ENCODE measurements at places on chromosomes 2 and 18.

GRCh38 chr2:238425979-238426567 is 654 bp upstream of the ASB1 start:
- DNase-seq, result peak; percentile 65

DNA sequence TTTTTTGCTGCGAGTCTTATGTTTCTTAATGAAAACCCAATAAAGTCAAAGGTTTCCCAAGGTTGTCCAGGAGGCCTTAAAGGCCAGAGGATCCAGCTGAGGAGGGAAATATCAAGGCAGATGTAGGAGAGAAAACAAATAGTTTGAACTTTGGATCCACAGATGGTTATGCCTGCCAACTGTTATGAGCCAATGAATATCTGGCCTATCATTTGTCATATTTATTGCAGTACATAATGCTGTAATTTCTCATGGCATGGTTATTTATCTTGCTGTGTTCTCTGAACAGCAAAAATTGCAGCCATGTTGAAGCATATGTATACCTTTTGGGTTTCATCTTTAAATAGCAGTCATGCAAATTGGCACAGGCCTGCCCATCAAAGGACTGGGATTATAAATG is 38.2 kb upstream of the CAVIN2 start:
- DNase-seq, result no peak

GRCh38 chr2:67232936-67233335 is 164.2 kb upstream of the ETAA1 start:
- no peak for DNase-seq

- DNase-seq, result no peak
These were observed 58.4 kb downstream of the PDE1A start for GRCh38 chr2:182368446-182368845.

DNA sequence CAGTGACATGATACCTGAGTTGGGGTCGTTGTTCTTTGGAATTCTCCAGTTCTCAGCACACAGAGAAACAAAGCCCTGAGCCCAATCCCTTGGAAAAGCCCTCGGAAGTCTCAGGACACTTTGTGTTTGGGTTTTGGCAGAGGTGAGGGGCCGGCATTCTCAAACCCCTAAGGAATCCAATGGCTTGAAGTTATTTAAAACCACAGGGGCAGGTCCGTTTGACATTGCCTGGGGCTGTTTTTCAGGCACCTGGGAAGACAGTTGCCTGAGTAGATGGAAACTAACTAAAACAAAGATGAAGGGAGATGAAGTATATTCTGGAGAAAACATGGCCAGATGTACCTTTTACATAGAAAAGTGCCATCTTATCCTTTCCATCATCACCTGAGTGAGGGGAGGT is 22.5 kb upstream of the OTOF start:
- no peak for DNase-seq

- DNase-seq, result no peak
These were observed 19.1 kb upstream of the ACMSD start for GRCh38 chr2:134819334-134819733.

GRCh38 chr18:1653873-1654272 is 749.2 kb downstream of the ADCYAP1 start:
- DNase-seq, result no peak

GRCh38 chr18:76996429-76996828 is 136.2 kb downstream of the MBP start:
- DNase-seq, result no peak

DNA sequence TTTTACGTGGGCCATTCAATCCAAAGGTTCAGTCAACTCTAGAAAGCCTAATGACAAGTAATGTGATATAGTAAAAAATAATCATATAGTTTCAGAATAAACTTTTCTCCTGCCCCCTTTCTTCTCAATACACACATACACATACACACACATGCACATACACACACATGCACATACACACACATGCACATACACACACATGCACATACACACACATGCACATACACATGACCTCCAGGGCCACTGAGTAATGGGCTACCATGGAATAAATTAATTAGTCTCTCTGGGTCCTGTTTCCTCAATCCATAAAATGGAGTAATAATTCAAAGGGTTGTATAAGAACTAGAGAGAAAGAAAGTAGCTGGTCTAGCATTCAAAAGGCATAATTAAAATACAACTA is 5.4 kb upstream of the TRIB2 start:
- no peak for DNase-seq

DNA sequence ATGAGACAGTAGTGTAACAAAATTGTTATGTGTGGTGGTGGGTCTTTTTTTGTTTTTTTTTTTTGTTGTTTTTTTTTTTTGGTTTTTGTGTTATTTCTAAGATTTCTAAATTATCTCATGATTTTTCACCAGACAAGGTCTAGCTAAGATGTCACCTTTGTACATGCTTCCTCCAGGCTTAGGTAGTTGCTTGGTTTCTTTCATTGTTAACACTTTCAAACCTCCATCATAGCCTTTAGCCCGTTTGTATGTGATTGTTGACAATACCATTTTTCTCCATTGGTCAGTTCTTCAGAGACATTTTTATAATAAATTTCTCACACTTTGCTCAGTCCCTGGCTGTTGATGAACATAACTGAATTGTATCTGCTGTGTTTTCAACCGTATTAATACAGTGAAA is 2.2 kb downstream of the RELCH start:
- no peak for DNase-seq

- no peak for DNase-seq
These were observed 109.9 kb upstream of the CAB39 start for GRCh38 chr2:230602562-230603230.

DNA sequence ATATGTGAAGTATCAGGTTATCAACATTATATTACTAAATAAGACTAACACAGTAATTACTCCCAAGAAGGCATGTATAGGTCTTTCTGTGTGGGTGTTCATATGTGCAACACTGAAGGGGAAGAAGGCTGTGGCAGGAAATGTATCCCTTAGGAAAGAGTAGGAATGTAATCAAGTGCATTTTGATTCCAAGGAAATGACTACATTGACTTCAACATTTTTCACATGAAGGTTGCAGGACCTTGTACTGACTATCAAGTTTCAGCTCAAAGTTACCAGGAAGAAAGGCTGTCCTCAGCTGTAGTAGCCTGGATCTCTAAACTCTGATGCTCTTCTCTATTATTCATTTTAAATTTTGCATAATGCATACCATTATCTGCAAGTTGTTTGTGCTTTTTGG is 680.8 kb downstream of the NYAP2 start:
- no peak for DNase-seq

DNA sequence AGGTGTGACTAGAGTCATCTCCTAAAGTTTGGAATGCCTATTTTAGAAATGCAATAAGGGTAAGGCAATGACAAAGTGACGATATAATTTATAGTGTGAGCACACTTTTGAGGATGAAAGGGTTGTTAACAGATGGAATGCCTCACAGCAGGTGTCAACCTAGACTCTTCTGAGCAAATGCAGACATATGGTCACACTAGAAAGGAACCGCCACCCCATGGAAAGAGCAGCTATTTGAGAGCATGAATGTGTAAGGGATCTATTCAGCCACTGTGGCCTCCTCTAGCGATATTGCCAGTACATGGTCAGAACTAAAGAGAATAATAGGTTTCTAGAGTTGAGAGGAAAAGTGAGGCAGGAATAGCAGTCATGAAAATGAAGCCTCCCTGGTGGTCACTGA is 18.5 kb downstream of the DSG2 start:
- DNase-seq, result no peak

DNA sequence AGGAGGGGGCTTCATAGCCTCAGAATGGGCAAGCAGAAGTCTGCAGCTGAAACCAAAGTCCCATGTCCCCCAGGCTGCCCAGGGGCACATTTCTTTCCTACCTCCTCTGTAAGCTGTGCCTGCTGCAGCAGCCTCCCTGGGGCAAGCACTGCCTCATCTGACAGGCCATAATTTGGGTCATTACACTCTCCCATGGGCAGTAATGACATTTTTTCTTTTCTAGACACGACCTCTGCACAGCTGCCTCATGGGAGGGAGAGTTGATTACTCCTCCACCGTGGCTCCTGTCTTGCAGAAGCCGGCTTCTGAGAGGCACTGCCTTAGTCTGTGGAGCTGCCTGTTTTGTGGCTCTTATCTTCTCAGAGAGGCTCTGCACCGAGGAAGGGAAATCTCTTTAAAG is 268.9 kb downstream of the TDRD15 start:
- DNase-seq, result no peak

- no peak for DNase-seq
These were observed 601.1 kb downstream of the ARHGAP15 start for GRCh38 chr2:143730155-143730952.

- no peak for DNase-seq
These were observed 37.3 kb downstream of the CAPN13 start for GRCh38 chr2:30769891-30770462.

DNA sequence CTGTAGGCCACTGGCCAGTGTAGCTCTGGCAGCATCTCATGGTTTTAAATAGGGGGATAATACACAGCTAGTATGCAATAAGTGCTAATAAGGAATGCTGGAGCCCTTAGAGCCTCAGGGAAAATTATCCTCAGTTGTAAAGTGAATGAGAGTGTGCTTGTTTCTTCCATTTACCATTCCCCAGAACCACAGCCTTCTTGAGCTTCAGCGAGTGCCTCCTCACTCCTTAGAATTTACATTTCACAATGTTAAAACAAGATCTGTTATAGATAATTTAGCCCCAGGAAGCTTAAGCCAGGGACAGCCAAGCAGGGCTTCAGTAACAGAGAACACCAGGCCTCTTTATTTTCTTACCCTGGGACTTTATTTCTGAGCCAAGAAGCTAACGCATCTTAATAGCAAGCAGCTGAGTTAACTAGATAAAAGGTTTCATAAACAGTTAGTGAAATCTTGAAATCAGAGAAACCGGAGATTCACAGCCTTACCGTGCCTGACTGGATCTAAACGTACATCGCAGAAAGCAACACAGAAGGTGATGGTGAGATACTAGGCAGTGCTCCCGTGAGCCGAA is 535.2 kb downstream of the TDRD15 start:
- no peak for DNase-seq

- DNase-seq, result no peak
These were observed 6.3 kb downstream of the THNSL2 start for GRCh38 chr2:88176352-88176984.

DNA sequence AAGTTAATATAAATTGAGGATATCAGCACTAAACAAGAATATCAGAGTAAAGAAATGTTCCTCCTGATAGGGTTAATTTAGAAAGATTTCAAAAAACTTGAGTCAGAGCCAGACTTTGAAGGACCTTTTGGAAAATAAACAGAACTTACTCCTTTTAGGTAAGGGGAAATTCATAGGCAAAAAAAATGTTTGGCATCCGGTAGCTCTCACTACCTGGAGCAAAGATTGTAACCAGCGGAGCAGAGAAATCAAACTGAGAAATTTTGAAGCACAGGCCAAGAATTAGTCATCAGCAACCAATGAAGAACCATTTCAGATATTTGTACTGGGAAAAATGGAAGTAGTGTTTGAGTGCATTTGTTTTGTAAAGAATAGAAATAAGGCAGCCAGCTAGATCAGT is 113.0 kb downstream of the ICA1L start:
- no peak for DNase-seq

DNA sequence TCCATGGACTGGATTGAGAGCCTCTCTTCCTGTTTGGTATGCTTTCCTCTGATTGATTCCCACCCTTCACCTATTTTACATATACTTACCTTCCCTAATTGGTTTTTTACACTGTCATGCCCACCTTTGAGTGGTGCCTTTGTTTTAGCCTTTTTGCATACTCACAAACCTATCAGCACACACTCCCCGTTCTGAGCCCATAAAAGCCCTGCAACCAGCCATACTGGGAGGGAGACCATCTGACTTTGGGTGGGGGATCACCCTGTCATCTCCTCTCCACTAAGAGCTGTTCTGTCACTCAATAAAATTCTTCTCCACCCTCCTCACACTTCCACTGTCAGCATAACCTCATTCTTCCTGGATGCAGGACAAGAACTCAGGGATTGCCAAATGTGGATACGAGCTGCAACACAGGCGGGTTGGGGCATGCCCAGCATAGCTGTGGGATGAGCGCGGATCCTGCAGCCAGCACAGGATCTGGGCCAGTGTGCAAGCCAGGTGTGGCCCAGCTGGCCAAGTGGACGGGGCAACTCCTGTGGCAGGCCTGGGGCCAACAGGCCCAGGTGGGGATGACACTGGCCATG is 9.4 kb upstream of the MOB1A start:
- no peak for DNase-seq

- DNase-seq, result no peak
These were observed 244.0 kb downstream of the ARL6IP6 start for GRCh38 chr2:152962446-152962845.

- no peak for DNase-seq
These were observed 24.8 kb downstream of the GALM start for GRCh38 chr2:38690499-38691420.

GRCh38 chr2:234046521-234046920 is 4.0 kb upstream of the SPP2 start:
- DNase-seq, result no peak

DNA sequence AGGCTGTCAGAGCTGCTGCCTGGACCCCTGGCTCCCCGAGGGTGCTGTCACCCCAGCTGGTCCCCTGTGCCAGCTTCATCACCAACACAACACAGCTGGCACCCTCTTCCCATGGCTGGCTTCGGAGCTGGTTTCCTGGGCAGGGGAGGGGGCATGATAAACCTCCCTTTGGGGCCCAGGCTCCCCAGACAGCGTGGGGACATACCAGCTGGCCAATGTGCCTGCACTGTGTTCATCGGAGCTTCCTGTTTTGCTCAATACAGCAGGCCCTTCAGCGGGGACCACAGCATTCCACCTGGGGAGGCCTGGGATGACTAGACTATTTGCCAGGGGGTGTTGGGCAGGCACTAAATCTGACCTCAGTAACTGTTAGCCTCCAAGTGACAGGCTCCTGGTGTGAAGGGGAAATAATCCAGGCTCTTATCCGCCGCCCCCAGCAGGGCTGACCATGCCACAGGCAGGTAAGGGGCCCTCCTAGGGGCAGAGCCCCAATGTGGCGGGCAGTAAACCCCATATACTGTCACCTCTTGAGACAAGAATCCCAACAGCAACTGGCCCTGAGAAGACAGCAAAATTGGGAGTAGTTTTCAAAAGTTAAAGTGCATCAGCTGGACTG is 44.6 kb downstream of the EMX1 start:
- no peak for DNase-seq

- no peak for DNase-seq
These were observed 20.8 kb upstream of the REG3G start for GRCh38 chr2:79004680-79005079.

- DNase-seq, result no peak
These were observed 119.5 kb downstream of the ACTR3 start for GRCh38 chr2:114009205-114009944.

DNA sequence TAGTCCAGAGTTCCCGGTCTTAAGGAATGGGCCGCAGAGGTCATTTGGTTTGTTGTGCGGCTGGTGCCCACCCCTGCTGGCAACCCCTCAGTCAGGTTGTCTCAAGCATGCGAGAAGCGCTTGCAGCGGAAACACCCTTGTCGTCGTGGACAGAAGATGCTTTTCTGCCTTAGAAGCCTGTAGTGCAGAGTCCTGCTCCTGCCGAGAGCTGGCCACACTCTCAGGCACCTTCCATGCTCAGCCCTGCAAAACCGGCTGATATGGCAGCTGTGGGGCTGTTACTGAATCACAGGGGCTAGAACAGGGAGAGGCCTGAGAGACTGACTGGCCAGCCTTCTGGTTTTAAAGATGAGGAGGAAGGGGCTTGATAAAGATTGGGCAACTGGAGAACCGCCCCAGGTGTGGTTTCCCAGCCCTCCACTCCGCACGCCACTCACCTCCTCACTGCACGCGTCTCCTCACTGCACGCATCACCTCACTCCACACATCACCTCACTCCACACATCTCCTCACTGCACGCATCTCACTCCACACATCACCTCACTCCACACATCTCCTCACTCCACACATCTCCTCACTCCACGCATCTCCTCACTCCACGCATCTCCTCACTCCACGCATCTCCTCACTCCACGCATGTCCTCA is 103.6 kb downstream of the USP40 start:
- DNase-seq, result no peak

GRCh38 chr2:232634206-232635150 is 1.1 kb downstream of the EFHD1 start:
- DNase-seq, result no peak
